T-helper 2 cell (primary cell): ENCODE measurements at places on chromosomes 3 and 15.

GRCh38 chr3:106206613-106207012 is 337.8 kb upstream of the CBLB start:
- no peak for DNase-seq

GRCh38 chr15:64597477-64597822 is 137.1 kb downstream of the ZNF609 start:
- no peak for DNase-seq

DNA sequence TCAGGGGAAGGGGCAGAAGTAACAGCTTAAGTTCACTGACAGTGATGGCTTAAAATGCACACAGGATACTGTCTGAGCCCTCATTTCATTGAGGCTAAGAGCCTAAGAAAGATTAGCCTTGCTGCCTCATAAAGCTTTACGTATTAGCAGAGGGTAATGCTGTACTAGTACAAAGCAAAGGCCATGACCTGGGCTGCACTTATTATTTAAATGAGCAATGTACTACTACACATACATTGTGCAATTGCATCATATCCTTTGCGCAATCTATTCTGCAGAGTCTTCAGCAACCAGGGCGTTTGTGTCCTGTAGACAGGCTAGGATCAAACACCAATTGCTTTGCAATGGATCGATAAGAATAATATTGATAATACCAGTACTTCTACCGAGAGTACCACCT is 221.8 kb downstream of the TPRG1 start:
- DNase-seq, result no peak

DNA sequence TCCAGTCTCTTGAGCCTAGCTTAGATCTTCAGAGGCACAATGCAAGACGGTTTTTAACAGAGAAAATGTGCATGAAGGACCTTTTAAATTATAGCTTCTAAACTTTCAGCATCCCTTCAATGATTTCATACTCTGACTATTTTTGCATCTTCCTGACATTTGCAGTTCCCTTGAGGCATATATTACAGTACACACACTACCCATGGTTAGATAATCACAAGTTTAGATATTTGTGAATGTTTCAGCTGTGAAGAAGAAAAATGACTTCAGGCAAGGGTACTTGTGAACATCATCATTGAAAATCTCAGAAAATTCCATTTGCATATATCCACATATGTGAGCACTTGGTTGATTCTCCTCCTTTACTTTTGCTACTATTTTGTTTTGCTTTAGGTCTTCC is 341.5 kb downstream of the ROBO2 start:
- no peak for DNase-seq

DNA sequence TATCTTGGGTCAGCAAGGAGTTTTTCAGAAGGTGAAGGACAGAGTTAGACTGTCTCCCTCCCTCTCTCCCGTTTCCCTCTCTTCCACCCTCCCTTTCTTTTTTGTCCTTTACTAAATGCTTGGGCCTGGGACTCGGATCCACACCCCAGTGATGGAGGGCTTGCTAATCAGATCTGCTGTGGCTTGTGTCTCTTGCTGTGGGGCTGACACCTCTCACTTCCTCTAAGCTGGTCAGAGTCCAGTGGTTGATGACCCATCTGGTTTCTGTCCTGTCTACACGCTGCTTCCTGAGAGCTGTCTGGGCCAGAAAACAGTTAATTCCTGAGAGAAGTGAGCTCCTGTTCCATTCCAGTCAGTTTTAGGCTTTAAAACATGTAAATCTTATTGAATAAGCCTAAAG is 849 bp downstream of the TRAK1 start:
- DNase-seq, result no peak

DNA sequence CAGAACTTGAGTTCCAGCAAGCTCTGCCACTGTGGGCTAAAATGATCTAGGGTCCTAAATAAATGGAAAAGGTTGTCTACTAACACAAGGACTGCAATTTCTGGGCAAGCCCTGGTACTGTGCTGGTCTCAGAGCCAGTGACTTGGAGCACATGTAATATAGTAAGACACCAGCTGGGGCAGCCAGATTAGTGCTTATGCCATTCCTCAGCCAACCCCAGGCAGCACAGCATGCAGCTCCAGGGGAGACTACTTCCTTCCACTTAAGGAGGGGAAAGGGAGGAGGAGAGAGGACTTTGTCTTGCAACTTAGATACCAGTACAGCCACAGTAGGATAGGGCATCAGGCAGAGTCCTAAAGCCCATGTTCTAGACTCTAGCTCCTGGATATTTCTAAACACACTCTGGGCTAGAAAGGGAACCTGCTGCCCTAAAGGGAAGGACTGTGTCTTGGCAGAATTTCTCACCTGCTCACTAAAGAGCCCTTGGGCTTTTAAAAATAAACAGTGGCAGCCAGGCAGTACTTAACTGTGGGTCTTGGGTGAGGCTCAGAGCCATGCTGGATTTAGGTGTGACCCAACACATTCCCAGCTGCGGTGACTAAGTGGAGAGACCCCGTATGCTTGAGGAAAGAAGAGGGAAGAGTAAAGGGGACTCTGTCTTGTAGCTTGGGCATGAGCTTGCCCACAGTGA is 223.7 kb upstream of the BCHE start:
- no peak for DNase-seq

DNA sequence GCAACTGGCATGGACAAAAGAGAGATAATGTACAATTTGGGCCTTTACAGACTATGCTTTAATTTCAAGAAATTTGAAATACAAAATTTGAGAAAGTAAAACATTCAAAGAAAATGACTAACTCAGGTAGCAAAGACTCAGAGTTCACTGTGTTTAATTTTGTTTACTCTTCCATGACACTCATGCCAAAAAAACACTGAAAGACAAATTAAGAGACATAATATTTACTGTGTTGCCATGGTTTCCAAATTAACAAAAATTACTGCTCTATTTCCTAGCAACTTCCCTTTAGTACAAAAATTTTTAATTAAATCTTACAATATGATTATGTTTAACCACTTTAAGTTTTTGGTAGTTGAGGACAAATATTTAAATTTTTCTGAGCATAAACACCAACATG is 29.6 kb downstream of the LRRFIP2 start:
- DNase-seq, result no peak

DNA sequence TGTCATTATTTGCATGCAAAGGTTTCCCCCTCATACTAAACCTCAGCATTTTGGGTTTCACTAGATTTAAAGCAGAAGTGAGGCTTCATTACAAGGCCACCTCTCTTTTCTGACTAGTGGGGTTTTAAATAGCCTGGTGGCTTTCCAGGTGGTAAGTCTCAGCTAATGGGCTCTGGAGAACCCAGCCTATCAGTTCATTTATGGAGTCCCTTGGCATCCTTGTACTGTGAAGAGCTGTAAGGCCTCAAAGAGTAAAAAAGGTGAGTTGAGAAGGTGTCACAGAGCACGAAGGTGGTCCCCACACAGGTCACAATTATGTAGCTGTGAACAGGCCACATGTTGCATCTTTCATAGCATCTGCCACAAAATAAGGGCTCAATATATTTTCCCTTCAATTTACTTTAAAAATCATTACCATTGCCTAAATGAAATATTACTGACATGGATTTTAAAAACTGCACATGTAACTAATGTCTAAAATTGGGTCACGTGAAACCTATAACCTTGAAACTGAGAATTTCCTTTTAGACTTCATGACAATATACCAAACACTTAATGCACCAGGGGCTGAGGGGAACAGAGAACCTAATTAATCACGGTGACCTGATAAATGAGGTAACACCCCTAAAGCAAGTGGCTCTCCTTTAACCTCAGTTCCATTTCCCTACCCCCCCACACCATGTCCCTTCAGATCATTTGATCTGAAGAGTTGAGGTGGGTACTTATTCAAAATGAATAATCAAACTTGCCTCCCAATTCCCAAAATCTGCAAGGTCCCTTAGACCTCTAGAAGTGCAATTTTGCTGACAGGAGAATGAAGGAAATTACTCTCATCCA is 1.3 kb downstream of the NGLY1 start:
- DNase-seq, result no peak

DNA sequence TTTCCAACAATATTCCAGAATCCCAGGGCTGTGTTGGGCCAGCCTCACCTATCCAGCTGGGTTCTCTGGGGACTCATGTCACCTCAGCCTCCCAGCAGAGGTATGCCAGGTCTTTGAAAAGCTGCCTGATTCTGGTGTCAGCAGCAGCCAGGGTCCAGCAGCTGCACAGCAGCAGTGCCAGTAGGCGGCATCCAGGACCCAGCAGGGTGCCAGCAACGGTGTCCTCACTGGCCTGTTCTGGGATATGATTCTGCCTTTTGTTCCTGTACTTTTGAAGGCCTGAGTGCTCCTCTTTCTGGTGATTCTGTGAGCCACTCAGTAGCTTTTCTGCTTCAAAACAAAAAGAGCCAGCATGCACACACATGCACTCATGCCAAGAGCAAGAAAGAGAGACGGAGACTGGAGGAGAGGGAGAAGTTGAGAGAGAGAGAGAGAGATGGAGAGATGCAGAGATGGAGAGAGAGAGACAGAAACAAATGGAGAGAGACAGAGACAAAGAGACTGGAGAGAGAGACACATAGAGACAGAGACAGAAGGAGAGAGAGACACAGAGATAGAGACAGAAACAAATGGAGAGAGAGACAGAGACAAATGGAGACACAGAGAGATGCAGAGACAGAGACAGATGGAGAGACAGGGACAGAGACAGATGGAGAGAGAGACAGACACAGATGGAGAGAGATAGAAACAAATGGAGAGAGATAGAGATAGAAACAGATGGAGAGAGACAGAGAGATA is 205.7 kb downstream of the UACA start:
- DNase-seq, result no peak

GRCh38 chr3:115098354-115099073 is 48.6 kb downstream of the ZBTB20 start:
- no peak for DNase-seq

DNA sequence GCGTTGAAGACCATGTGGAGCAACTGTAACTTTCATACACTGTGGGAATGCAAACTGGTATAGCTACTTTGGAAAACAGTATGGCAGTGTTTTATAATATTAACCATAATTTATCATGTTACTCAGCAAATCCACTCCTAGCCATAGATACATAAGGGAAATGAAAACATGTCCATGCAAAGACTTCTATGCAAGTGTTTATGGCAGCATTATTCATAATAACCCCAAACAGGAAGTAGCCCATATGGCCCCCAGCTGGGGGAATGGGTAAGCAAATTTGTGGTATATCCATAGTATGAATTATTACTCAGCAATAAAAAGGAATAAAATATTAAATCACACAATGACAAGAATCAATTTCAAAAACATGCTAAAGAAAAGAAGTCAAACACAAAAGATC is 23.0 kb upstream of the GATA2 start:
- no peak for DNase-seq

DNA sequence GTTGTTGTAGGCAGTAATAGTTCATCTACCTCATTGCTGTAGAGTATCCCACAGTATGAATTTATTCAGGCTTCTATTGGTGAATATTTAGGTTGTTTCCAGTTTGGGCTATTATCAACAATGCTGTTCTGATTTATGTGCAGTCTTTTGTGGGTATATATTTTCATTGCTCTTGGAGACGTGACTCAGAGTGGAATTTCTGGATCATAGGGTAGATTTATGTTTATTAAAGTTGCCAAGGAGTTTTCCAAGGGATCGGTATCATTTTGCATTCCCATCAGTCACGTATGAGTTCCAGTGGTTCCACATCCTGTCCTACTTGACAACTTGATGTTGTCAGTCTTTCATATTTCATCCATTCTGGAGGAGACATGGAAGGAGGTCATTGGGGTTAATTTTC is 8.4 kb upstream of the HRH1 start:
- DNase-seq, result no peak

DNA sequence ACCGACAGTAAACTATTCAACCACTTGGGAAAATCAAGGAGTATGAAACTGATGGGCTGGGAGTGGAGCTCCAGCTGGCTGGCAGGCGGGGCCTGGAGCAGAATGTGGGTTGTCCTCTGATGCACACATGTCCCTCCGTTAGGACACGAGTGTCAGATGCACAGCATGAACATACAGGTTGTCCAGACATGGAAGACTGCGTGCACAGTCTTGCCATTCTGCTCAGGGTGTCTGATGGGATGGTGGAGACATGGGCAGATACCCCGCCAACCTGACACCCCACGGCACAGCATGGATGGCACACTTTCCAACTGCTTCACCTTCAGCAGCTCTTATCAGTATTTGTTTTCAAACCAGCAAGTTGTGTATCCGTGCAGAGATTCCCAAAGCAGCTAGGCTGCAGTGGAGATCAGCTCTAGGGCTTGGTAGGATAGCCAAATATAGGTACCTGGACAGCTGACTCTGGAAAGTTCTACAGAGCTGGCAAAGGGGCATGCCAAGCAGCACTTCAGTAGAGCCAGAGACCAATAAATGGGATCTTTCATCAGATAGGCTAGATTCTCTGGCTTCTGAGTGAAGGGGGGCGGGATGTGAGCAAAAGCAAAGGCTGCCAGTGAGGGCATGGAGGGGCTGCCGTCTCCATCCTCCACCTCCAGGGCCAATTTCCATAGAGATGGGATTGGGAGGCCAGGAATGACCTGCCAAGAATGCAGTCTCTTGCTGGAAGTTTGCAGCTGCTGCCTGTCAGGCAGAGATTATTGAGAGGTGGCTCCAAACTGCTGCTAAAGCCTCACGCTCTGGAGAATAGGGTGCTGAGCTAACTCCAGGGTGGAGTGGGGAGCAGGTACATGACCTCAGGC is 47.2 kb upstream of the KY start:
- no peak for DNase-seq

DNA sequence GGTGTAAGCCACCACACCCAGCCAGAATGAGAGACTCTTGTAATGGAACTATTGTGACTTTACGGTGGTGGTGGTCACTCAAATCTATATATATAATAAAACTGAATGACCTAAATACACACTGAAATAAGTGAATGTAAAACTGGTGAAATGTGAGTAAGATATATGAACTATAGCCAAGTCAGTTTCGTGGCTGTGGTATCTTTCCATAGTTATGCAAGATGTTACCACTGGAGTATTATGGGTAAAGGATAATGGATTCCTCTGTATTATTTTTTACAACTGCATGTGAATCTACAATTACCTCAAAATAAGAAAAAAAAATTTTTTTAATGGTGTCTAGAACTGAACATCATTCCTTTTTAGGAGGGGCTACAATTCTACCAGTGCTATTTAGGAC is 21.9 kb downstream of the PIK3CB start:
- DNase-seq, result no peak

DNA sequence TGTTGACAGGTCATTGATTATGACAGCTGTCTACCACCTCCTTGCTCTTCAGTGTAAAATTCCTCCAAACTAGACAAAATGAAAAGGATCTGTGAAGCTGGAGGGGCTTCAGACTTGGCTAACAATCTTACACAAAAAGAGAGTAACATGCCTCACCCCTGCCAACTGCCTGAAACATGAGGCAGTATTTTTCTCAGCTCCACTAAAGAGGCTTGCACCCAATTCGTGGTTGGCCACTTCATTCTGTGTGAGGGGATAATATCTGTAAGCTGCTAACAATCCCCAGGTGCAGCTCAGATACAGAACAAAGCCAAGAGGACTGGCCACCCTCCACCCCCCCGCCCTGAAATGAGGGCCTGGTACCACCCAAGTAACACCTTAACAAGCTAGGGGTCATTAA is 2.8 kb downstream of the MB21D2 start:
- DNase-seq, result no peak

DNA sequence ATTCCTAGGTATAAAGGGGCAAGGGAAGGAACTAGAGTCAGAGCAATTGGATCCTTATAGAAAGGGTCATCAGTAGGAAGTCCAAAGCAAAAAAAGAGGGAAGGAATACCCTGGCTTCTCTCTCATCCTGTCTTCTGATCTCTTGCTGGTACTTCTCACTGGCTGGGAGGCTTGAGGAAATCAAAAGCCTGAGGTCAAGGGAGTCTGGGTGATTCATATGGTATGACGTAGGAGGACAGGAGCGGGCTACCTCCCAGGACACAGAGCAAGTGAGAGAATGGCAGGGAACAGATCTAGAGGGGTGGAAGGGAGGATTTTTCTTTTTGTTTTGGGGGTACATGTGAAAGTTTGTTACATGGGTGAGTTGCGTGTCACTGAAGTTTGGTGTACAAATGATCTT is 76.0 kb downstream of the CFAP20DC start:
- no peak for DNase-seq
